GM13976 (cell line): ENCODE measurements at places on chromosomes 3 and 15.

- no peak for DNase-seq
Measured at GRCh38 chr3:115415246-115415996, 207.9 kb upstream of the GAP43 start.

GRCh38 chr3:127817406-127817841 is 4.9 kb downstream of the MGLL start:
- no peak for DNase-seq

DNA sequence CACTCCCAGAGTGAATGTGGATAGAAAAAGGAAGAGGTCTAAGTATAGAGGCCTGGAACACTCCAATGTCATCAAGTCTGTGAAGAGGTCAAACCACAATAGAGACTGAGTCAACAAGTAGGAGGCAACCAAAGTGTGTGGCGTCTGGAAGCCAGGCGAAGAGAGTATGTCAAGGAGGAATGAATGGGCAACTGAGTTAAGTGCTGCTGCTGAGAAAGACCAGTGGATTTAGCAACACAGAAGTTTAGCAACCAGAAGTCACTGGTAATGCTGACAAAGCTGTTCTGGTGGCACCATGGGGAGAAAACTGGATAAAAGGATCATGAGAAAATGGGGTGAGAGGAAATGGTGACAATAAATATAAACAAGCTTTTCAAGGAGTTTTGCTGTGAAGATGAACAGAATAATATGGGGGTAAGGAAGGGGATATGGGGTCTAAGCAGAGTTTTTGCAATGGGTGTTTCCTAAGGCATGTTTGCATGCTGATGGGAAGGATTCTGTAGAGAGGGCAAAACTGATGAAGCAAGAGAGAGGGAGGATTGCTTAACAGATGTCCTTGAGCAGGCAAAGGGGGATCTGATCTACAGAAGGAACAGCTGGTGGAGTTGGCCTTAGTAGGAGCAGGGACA is 38.4 kb downstream of the PCOLCE2 start:
- DNase-seq = no peak

DNA sequence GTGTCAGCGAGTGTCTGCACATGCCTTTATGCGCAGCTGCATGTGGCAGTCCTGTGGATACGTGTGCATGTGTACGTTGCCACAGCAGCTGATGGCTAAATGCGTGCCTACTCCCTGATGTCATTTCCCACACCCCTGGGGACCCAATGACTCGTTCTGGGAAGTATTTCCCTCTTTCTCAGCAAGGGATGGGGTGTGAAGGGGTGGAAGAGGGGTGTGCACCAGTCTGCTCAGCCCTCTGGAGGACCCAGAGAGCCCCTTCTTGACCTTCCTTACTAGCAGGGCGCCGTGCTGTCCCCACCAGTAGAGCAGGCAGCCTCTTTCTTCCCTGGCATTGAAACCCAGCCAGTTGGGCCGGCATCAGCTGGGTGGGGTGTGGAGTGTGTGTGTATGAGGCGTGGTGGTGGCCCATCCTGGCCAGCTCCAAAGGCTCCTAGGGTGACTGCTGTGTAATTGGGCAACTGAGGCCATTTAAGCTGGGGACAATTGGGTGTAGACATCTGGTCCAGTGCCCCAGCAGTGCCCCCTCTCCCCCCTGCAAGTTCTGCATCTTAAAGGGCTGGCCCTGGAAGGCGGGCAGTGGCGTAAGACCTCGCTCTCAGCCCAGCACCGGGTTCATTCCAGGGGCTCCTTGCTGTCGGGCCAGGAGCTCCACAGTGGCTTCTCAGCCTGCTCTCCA is 19.2 kb downstream of the SNX33 start:
- DNase-seq = no peak
